GM12878 (cell line): ENCODE measurements at places on chromosomes 2 and 18.

DNA sequence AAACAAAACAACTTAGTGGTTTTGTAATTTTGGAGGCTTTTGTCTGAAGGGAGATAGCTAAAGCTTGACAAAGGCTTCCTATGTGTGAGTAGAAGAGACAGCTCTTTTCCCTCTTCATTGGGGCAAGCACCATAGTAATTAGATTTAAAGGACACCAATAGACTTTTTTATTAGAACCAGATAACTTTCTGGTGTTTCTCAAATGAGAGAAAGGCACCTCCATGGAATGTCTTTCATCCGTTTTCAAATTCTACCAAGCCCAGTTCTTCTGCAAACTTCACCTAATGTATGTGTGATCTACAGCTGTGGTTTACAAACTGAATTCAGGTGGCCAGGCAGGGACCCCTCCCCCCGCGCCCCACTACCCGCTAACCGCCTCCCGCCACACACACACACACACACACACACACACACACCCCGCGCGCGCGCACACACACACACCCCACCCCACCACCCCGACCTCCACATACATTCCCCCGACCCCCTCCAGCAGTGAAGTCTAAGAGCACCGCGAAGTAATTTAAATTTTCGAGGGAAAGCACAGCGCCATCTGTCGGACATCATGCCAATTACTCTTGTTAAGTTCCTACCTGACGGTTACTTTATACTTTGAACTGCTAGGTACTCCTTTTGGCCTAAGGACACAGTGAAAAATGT lies 31.6 kb upstream of the PPP1R1C start:
- peak; percentile 19 for DNase-seq

DNA sequence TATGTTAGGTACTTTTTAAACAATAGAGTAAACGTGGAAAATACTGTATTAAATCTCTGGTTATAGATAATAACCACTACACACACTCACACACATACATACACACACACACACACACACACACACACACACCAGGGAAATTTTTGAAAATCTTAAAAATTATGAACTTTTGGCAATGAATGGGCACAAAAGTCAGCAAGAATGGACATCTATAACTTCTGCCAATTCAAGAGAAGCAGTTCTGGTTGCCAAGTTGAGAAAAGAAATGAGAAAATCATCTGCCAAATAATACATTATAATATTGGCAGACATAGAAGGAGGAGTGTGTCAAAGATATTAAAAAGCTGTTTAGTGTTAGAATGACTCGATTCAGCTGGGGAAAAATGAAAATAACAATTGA lies 42.9 kb upstream of the TMEM178A start:
- DNase-seq, result no peak

DNA sequence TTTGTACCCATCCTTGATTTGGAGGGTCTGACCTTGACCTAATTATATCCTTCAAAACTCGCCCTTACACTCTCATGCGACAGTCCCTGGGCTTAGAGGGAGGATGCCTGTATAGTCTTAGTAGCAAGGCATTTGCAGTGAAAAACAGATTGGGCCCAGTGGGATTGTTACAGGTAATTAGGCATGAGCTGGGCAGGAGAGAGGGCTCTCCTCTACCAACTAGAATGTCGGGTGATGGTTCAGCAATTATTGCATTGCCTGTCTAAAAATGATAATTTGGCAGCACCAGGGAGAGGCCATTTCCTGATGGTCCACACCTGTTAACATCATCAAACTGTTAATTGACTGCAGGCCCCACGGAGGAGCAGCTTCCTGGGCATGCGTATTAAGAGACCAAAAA lies 32.4 kb downstream of the COMMD1 start:
- no peak for DNase-seq

- no peak for DNase-seq
Measured at GRCh38 chr2:225920621-225921220, 521.2 kb downstream of the NYAP2 start.

DNA sequence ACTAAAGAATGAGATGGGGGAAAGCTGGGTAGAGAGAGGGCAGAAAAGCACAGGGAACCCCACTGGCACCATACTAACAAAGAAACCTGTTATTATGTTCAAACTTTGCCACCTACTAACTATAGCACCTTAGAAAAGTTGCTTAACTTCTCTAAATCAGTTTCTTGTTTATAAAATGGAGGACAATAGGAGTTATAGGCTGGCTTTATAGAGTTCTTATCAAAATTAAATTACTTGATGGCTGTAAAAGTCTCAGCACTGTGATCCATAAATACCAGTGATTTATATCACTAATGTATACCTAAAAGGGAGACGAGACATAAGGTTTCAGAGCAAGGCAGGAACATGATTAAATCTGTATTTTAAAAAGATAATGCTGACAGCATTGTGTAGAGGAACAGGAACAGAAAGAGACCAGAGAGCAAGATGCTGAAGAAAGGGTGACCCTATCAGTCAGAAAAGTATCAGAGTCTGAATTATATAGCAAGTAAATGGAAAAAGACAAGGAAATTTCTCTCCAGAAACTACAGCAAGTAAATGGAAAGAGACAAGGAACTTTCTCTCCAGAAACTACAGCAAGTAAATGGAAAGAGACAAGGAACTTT lies 29.1 kb downstream of the PRKD3 start:
- DNase-seq, result no peak
